Memory B cell (primary cell): ENCODE measurements at places on chromosomes 3 and 15.

GRCh38 chr15:69055251-69055650 lies 40.8 kb downstream of the NOX5 start:
- no peak for DNase-seq

DNA sequence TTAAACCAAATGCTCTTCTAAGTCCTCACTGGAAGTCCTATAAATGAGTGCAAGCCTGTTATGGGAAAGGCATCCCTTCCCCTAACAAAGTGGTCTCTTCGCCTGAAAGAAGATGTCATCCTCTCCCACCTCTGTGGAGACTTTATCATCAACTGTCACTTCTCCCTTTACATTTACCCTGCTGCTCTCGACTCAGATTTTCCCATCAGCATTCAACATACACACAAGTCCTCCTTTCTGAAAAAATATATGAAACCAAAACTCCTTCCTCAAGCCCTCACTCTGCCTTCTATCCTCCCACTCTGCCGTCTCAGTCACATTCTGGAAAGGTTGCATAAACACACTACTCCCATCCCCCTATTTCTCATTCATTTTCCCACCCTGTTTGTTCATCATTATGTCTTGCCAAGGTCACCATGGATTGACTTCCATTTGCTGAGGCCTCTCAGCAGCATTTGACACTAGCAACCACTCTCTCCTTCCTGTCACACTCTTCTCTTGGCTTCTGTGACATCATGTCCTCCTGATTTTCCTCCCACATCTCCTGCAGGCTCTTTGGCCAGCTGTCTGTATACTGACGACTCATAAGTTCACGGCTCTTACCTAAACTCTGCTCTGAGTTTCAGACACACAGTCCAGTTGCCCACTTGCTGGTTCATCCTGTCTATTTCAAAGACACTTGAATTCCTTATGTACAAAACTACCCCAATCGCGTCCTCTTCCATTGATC lies 70.3 kb upstream of the SMAD3 start:
- DNase-seq = no peak

- DNase-seq = peak; percentile 35
Observed at GRCh38 chr3:188153437-188154013, 432 bp upstream of the LPP start.

GRCh38 chr3:126569390-126569975 lies 10.8 kb upstream of the C3orf22 start:
- DNase-seq = no peak

GRCh38 chr3:42183991-42184632 lies 81.9 kb downstream of the CCK start:
- DNase-seq = no peak

- no peak for DNase-seq
Observed at GRCh38 chr3:168155303-168155702, 59.6 kb upstream of the GOLIM4 start.

DNA sequence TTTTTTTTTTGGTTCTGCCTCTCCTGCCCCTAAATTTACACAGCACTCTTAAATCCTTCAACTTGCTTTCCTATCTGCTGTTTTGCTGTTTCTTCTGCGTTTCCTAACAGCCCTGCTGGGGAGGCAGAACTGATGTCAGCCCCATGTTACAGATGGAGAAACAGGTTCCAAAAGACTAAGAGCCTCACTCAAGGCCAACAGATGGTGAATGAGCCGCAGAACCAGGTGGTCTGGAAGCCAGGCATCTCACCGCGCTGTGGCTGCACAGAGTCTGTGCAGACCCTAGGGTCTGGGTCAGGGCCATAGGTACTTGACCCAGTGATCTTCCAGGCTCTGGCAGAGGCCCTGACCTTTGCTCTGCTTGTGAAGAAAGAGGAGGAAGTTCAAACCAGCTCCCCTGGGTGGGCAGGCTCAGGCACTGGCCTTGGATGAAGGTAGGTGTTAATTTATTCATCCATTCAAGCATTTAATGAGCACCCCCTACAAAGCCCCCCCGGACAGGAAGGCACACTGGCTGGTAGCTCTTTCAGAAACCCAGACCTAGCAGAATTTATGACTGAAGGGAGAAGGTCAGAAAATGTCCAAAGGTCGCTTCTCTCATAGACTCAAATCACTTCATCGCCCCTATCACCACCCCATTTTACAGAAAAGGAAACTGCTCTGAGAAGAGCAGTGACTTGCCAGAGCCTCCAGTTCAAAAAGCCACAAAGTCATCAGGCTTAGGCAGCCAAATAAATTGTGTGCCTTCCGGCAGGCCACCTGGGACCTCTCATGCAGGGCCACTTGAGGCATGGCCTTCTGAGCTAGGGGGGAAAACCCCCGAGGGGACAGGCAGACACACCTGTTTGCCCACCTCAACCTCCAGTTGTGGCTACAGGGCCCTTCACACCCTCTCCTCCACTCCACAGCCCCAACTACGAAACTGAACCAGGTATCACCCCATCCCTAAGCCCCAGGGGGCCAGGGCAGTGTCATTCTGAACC lies 2.7 kb downstream of the CHDH start:
- no peak for DNase-seq

DNA sequence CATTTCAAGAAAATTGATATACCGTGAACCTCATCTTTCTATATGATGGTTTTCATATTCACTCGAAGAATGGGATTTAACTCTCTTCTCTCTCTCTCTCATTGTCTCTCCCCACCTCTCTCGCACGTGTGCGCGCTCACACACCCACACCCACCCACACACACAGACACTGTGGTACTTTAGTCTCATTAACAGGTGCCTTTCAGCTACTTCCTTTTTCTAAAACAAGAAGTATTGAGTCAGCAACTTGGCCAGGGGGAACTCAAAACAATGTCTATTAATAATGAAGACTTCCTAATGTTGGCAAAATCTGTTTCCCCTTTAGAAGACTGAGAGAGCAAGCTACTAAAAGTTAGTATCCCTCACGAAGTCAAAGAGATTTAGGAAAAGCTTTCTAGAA lies 150.7 kb downstream of the TMCO5A start:
- no peak for DNase-seq

DNA sequence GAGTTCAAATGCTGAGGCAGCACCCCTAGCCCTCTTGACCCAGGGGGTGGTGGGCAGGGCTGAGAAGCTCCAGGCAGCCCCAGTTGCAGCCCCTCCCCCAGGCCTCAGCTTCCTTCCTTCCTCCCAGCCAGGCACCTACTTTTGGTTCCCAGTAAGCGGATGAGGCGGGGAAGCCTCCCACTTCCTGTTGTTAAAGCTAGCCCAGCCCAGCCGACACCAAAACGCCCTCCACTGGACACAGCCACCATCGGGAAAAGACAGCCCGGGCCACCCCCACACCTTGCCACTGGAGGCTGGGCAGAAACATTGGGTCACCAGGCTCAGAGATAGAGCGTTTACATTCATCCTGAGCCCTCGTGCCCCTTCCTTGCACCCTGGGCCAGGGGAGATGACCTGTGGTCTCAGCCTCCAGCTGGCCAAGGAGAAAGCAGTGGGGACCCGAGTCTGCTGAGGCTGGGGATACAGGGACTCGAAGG lies 3.5 kb downstream of the DUSP7 start:
- DNase-seq = no peak

DNA sequence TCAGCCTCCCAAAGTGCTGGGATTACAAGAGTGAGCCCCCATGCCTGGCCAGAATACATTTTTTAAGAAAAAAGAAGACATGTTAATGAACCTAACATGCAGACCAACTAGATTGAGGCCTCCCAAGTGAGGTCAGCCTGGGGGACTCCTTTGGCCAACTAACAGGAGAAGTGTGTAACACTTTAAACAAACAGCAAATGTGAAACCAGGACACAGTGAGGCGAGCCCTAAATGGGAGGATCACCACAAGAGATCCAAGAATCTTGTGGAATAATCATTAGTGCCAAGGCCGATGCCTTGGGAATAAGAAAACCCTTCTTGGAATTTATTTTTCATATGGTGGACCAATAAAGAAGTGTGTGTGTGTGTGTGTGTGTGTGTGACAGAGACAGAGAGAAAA lies 73.9 kb downstream of the ATP10A start:
- DNase-seq = no peak

- DNase-seq = no peak
Observed at GRCh38 chr3:51921081-51921578, 18.0 kb upstream of the IQCF1 start.

DNA sequence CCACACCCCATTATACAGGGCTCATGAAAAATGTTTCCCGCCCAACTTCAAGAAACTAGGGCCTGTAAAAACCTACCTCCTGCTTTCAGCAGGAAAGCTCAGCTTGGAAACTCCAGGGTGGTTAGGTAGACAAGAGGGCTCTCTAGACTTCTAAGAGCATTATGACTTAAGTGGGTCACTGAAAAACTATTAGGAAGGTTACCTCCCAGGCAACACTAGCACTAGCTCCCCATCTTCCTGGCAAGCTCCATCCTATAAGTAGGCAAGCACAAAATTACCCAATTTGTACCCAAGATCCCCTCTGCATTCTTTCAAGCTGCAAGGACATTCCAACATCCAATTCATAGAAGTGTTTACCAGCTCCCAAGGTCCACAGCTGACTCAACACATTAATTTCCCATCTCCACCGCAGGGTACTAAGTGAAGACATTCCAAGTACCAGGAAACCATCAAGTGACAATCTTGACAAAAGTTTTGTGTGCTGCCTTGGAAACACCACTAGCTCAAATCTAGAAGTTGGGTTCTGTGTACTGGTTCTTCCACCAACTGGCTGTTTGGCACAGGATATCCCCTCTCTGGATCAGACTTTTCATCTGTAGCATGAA lies 46.9 kb downstream of the WNT5A start:
- DNase-seq = no peak

DNA sequence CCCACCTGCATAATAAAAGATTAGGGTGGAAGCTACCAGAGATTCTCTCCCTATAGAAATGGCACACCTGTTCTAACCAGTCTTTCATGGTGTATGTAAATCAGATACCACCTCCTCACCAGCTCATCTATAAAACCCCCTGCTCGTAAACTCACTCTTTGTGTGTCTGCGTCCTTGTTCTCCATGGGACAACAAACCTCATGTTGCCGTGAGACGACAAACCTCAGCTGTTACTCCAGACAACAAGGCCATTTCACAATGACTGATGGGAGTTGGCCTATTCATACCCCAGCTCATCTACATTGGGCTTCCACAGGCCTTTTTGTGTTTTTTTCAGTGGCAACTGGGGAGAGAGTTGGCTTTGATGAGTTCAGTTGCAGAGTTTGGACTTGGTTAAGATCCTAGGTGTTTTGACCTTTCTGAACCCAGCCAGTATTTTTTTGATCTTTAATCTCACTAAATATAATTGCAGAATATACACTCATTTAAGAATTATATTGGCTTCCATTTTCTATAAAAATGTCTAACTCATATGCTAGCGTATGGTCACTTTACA lies 96.6 kb upstream of the LRIG1 start:
- DNase-seq = no peak

GRCh38 chr15:76204916-76205460 lies 106.3 kb downstream of the ETFA start:
- no peak for DNase-seq
